ENCODE measurements at places on chromosomes 16 and 17.

DNA sequence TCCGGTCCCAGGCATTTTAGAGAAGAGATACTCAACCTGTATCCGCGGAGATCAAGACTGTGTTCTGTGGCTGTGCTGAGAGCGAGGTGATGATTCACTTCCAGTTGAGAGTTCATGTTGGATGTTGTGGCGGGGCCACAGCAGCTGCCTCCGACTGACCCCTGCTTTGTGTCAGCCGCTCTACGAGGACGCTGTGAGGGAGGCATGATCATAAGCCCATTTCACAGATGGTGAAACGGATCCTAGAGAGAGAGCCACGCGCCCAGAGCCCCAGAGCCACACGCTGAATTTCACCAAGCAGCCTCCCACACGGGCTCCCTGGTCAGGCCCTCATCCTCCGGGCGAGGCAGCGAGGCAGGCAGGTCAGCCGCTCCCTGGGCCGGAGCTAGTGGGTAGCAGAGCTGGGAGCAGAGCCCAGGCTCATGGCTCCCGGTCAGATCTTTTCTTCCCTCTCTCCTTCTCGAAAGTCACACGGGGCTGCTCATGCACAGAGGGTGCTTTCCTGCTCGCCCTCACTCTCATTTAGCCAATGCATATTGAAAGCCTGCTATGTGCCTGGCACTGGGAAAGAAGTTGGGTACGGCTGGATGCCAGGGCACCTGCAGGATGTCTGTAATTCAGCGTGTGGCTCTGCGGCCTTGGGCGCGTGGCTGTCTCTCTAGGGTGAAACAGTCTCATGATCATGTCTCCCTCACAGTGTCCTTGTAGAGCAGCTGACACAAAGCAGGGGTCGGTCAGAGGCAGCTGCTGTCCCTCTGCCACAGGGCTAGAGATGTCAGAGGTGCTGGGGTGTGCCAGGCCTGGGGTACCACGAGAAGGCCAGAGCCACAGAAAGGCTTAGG is 155.6 kb upstream of the CHMP6 start:
- DNase-seq, result no peak

- no peak for DNase-seq
These were observed 116.7 kb upstream of the CHMP6 start for GRCh38 chr17:80874866-80875445.

GRCh38 chr17:10243883-10244844 is 45.8 kb upstream of the GAS7 start:
- no peak for DNase-seq

GRCh38 chr17:66579556-66579955 is 255.4 kb upstream of the CACNG5 start:
- DNase-seq, result no peak

- no peak for DNase-seq
These were observed 50.1 kb upstream of the ATP2A3 start for GRCh38 chr17:4014148-4014927.

- no peak for DNase-seq
These were observed 6.4 kb downstream of the TRPV3 start for GRCh38 chr17:3551189-3551588.

GRCh38 chr17:60909405-60909804 is 231.8 kb downstream of the BCAS3 start:
- DNase-seq, result no peak

DNA sequence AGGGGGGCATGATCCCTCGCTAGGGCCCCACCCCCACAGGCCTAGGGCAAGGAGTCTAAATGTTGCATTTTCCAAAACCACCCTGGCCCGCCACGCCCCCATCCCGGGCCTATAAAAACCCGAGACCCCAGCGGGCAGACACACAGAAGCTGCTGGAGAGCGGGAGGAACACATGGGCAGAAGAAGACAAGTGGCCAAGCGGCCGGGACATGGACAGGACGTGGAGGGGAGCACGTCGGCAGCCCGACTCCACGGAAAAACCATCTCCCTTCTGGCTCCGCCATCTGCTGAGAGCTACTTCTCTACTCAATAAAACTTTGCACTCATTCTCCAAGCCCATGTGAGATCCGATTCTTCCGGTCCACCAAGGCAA is 34.1 kb upstream of the ENPP7 start:
- DNase-seq, result no peak

- no peak for DNase-seq
These were observed 24.7 kb upstream of the ZNF469 start for GRCh38 chr16:88358023-88358420.

DNA sequence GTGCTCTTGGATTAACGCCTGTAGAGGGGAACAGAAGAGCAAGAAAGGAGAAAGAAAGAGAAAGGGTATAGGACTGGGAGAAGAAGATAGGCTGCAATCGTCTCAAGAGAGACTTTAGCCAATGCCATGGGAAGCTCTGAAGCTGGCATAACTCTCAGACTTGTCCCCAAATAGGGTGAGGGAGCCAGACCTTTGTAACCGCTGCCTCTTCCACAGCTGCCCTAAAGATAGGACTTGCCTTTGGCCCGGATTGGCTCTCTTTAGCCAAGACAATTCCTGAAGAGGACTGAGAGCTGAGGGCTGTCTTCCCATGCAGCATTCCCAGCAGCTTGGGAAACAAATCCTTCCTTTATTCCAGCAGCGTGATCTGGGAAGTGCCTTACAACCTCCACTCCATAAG is 20.8 kb upstream of the MMD start:
- DNase-seq, result no peak

DNA sequence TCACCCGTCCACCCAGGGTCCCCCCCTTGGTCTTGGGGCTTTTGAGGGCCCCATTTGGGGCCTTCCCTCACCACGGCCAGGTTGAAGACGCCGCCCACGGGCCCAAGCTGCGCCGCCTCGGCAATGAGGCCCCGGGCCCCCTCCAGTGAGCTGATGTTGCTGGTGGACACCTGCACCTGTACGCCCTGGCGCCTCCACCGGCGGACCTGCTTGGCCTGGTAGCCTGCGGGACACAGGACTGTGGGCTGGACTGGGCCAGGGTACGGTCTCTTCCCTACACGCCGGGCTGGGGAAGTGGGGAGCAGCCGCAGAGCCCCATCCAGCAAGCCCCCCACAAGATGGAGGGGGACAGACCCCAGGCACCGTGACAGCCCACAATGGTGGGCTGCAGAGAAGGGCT is 15.6 kb downstream of the FASN start:
- no peak for DNase-seq

GRCh38 chr17:37490022-37490587 is 414 bp downstream of the DUSP14 start:
- DNase-seq, result peak; percentile 48

- DNase-seq, result no peak
These were observed 10.3 kb upstream of the CCL22 start for GRCh38 chr16:57348327-57348726.

GRCh38 chr16:87383505-87384161 is at the start of gene FBXO31:
Gene FBXO31 (minus strand): TSS chr16:87383776. CDS start chr16:87383744, 32 bp downstream.
- DNase-seq, result peak; percentile 91

- DNase-seq, result no peak
These were observed 66.9 kb downstream of the MYO18A start for GRCh38 chr17:29113334-29113733.

GRCh38 chr16:68711421-68712139 is 25.5 kb upstream of the CDH1 start:
- DNase-seq, result no peak

GRCh38 chr16:24088767-24089166 is 167.4 kb upstream of the CACNG3 start:
- DNase-seq, result no peak

GRCh38 chr16:24085666-24086065 is 170.5 kb upstream of the CACNG3 start:
- no peak for DNase-seq

DNA sequence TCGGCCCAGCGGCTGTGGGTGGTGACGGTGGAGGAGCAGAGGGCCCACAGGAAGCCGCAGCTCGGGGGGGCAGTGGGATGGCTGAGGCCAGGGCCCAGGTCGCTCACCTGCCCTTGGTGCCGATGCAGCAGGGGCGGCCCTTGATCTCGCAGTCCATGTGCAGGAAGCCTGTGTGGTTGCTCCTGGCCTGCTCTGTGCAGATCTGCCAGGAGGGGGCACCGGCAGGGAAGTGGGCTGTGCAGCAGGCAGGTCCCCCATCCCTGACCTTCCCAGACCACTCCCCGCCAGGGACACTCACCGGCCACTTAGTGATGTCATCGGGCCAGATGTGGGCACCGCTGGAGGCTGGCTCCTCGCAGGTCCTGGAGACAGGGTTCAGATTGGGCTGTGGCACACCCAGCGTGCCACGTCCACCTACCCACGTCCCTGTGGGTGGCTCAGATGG is 6.2 kb downstream of the AANAT start:
- no peak for DNase-seq

DNA sequence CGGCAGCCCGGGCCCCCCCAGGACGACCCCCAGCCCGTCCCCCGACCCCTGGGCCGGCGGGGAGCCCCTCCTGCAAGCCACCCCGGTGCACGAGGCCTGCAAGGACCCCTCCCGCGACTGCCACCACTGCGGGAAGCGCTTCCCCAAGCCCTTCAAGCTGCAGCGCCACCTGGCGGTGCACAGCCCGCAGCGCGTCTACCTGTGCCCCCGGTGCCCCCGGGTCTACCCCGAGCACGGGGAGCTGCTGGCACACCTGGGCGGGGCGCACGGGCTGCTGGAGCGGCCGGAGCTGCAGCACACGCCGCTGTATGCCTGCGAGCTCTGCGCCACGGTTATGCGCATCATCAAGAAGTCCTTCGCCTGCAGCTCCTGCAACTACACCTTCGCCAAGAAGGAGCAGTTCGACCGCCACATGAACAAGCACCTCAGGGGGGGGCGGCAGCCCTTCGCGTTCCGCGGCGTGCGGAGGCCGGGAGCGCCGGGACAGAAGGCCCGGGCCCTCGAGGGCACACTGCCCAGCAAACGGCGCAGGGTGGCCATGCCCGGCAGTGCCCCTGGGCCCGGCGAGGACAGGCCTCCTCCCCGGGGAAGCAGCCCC is 15.6 kb upstream of the ZFPM1 start:
- DNase-seq, result no peak

- no peak for DNase-seq
These were observed 612 bp downstream of the PSMD12 start for GRCh38 chr17:67365738-67366192.

GRCh38 chr17:78316867-78317789 is 42.7 kb downstream of the SOCS3 start:
- no peak for DNase-seq

DNA sequence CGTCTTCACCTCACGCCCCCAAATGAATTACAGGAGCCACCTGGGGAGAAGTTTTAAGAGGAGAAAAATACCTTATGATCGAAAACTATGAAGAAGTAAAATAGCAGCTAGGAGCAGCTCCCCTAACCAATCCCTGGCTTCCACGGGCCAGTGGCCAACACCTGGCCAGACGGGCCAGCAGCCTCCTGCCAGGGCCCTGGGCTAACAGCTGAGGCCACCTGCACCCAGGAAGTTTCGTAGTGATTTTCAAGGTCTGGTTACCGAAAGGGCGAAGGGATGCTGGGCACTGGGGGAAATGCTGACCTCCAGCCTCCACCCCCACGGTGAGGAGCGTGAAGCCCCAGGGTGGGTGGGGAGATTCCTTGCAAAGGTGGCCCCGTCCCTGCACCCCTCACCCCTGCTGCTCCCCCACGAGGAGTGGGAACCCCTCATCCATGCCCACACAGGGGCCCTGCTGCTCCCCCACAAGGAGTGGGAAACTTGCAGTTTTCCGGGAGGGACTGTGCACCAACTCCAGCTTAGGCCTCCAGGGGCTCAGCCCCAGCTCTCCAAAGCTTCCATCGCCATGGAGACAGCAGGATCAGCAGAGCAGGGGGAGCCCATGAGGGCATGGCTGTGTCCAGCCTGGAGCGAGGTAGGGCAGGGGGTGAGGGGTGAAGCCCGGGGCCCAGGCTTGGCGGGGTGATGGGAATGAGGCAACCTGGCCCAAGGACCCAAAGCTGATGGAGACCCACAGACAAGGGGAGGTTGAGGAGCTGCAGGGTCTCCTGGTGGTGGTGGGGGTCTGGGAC is 31.9 kb upstream of the ACSF3 start:
- DNase-seq, result no peak

- no peak for DNase-seq
These were observed 5.0 kb downstream of the KCTD13 start for GRCh38 chr16:29921034-29921385.

DNA sequence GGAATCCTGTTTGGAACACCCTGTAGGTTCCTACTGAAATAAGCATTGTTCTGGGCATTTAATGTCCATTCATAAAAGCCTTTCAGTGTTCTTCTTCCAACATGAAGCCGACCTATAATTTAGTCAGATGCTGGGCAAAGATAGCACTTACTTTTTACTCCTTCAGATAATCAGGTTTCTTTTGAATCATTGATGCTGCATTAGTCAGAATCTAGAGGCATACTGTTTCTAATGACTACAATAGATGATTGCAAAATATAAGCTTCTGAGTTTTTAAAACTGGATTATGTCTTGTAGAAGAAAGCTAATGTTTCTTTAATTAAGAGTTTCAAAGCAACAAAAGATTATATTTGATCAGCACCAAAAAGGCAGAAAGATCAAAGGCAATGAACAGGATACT is 16.0 kb downstream of the MMD start:
- DNase-seq, result no peak

DNA sequence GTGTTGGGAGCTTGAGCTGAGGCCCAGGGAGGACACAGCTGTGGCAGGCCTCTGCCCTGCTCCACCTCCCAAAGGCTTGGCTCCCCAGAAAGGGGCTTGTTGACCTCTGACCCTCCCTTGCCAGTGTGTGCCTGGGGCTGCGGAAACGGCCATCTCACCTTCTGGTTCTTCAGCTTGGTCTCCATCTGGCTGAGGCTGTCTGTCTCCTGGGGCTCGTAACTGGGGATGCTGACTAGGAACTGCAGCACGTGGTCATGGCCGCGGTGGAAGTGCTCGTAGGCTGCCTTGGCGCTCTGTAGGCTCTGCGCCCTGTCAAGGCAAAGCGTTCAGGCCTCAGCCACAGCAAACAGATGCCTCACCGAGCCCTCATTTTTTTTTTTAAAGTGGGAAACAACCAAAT is 42.7 kb downstream of the UBN1 start:
- no peak for DNase-seq

- DNase-seq, result no peak
These were observed 7.1 kb upstream of the SRCAP start for GRCh38 chr16:30691907-30692306.

- peak; percentile 0 for DNase-seq
These were observed 646 bp downstream of the RABEP1 start for GRCh38 chr17:5282642-5283217.

All from stimulated activated CD8-positive, alpha-beta memory T cell treated with anti-CD3 and anti-CD28 coated beads, Interleukin-7, amount 100 ng/mL, for 1 hour (primary cell).